Renal cortex interstitium (tissue), 15 donors: ENCODE measurements at places on chromosomes 7 and 10. TPM values are rescaled to one million over a fixed set of nuclear protein-coding genes. Genes with fewer than 3 reads are reported as not detected.

DNA sequence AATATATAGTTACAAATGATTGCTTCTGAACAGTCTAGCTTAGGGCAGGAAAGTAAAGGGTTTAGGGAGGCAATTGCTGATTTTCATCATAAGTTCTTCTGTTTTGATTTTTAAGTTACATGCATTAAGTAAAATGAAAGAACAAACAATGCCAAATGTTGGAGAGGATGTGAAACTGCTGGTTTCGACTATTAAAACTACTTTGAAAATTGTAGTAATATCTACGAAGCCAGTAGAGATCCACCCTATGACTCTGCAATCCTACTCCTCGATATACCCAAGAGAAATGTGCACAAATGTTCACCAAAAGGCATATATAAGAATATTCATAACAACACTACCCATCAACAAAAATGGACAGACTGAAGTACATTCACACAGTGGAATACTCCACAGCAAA lies 24.3 kb downstream of the PDZD8 start:
- DNase-seq: no peak

DNA sequence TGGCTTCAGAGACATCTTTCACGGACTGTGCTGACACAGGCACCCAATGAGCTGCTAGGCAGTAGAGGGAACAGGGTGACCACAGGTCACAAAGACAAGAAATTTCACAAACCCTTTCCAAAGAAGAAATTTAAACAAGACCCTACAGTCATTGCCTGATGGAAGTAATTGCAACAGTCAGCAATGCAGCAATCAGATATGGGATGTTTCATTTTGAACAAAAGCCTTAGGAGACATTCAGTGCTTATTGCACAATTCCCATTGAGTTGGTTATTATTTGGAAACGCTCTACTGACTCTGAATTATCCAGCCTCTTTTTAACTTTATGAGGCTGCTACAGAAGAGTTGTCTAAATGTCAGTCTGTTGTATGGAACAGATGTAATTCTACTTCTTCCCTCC lies 85.5 kb downstream of the ETV1 start:
- no peak for DNase-seq

DNA sequence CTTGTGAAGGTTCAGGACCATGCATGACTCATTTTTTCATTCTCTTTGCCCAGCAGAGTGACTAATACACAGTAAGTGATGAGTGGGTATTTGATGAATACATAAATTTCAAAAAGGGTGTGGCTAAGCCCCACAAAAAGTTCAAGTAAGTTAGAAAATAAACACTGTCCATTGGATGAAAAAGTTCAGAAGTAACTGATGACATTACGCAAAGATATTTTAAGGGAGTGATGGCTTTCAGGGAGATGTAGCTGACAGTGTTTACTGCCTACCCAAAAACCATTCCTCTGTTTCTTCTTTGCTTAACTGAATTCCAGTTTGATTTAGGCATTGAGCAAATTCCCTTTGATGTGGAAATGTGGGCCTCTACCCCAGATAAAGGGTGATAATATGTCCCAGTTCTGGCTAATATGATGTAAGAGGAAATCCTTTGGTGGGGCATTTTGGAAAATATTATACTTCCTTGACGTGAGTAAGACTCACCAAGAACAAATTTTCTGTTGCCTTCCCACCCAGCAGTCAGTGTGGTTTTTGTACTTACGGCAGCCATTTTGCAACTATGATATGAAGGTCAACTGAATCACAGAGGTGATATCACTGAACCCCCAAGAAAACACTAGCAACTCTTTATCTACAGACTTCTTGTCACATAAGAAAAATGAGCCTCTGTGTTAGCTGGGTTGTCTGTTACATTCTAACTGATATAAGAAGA lies 29.0 kb upstream of the EBLN1 start:
- no peak for DNase-seq

The EEPD1 gene
- 7.9 TPM for polyA plus RNA-seq

GRCh38 chr7:12300415-12300814 lies 89.3 kb downstream of the TMEM106B start:
- no peak for DNase-seq

DNA sequence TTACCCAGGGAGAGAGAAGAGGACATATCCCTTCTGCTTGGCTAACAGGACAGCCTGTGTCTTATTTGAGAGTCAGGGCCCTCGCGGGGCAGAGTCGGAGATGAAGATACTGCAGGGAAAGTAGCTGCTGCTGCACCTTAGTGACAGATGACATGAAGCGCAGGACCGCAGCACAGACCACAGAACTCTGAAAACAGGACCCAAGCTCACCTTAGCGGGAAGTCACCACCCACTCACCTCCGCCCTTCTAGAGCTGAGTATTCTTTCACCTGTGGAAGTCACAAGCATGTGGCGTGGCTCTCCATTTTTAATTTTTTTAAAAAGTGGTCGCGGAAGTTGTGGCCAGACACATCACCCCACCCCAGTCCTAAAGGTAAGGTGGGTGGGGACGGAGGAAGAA lies 191.4 kb downstream of the FAM107B start:
- DNase-seq: no peak

- no peak for DNase-seq
These were observed 19.4 kb downstream of the CCDC126 start for GRCh38 chr7:23616593-23616992.

DNA sequence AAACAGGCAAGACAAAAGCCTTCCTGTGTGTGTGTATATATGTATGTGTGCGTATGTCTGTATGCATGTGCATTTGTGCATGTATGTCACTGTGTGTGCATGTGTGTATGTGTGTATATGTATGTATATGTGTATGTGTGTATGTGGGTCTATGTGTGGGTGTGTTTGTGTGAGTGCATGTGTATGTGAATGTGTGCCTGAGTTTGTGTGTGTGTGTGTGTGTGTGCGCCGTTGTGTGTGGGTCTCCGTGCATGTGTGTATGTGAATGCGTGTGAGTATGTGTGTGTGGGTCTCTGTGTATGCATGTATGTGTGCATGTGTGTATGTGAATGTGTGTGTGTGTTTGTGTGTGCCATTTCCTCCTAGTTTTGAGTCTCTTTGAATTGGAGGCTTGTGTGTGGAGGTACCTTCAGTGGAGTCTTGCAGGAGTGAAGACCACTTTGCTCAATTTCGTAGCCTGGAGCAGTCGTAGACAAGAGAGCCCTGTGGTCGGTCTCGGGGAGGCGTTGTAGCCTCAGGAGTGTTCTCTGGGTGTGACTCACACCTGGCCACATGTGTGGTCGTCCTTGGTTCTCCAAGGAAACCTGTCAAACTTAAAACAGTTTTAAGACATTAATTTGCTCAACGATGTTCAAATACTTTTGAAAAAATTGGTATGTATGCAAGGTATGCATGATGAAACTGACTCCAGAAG lies 28.1 kb downstream of the INPP5A start:
- no peak for DNase-seq

- DNase-seq: peak; percentile 12
These were observed at the start of gene IGFBP1 for GRCh38 chr7:45888185-45888992. Gene IGFBP1 (plus strand): TSS chr7:45888488. CDS start chr7:45888653, 165 bp downstream.
